ENCODE measurements at places on chromosomes 4 and X. TPM values are rescaled to one million over a fixed set of nuclear protein-coding genes. Genes with fewer than 3 reads are reported as not detected.
A peak's percentile ranks its signal among the peaks of the same experiment; 100 is the strongest.

The DNAJB14 gene
- 35.6 TPM for total RNA-seq

- DNase-seq = peak; percentile 25
Observed at GRCh38 chr4:2686379-2687265, 69.5 kb downstream of the TNIP2 start.

DNA sequence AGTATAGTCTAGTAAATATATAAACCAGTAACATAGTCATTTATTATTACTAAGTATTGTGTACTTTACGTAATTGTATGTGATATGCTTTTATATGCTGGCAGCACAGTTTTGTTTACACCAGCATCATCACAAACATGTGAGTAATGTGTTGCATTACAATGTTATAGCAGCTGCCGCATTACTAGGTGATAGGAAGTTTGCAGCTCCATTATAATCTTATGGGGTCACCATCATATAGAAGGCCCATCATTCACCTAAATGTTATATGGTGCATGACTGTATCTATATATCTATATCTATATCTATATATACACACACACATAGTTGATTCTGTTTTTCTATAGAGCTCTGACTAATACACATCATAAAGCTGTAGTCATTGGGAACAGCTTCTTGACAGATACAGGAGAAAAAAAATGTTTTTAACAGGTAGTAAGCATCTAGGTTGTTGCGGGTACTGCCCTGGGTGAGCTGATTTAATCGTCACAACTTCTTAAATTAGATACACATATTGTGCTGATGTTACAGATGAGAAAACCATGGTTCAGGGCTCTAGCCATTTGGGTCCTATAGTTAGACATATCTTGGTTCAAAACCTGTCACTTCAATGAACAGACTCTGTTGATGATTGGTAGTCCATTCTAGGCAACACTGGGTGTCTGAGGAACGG, 77.9 kb downstream of the CLNK start:
- DNase-seq = no peak

The MAD2L1 gene
- 2.7 TPM for total RNA-seq

The ZFP92 gene
- total RNA-seq = 0.90 TPM

GRCh38 chr4:23297327-23297726, 592.5 kb downstream of the PPARGC1A start:
- no peak for DNase-seq

The KIF4A gene
- total RNA-seq = 0.37 TPM

The TSPAN7 gene
- 30.5 TPM for total RNA-seq

- peak; percentile 79 for DNase-seq
Observed at GRCh38 chrX:135740681-135741149, 27.3 kb downstream of the CT45A1 start.

DNA sequence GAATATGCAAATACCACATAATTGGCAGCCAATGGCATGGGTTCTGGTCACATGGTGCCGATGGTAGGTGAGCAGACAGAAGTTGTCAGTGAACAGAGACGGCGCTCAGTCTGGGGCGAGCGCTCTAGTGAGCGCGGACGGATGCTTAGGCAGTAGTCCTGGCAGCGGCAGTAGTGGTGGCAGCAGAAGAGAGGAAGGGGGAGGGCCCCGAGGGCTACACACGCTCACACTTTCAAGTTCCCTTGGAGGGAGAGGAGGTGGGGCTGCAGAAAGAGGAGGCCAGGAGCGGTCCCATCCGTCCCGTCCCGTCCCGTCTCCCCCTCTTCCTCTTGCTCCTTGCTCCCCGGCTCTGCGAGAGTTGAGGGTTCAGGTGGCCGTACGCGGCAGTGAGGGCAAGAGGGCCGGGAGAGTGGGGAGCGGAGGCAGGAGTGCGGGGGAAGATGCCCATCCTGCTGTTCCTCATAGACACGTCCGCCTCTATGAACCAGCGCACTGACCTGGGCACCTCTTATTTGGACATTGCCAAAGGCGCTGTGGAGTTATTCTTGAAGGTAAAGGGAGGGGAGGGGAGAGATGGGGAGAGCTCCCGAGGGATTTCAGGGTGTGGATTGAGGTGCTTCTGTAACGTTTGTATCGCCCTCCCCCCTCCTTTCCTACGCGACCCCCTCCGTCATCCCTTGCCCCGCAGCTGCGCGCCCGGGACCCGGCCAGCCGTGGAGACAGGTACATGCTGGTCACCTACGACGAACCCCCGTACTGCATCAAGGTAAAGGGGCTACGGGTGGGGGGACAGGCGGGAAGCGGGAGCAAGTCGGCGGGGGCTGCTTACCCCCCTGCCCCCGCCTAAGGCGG, at the start of gene INTS6L:
Gene INTS6L (plus strand): TSS at position 108 of the 852 bp plus-strand sequence. CDS start 333 bp downstream, at position 441.
- DNase-seq = peak; percentile 94

- DNase-seq = no peak
Observed at GRCh38 chr4:95319169-95319568, 229.6 kb downstream of the UNC5C start.

DNA sequence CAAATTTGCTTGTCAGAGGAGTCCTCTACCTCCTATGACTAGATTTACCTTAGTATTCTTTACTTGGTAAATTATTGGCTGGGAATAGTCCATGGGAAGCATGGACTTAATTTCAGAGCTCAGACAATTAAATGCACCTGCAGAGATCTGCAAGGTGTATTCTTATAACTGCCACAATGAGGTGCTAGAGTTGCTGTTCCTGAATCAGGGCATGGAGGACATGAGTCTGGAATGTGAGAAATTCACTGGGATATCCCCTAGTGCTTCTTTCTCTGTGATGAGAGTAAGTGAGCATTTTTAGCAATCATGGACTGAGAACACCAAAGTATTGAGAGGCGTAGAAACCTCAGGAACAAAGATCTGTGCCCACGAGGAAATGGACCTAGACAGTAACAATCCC, 32.9 kb upstream of the GRID2 start:
- DNase-seq = no peak

Data from posterior vena cava (tissue), 2 donors.